ENCODE measurements at places on chromosomes 2 and 18. TPM values are rescaled to one million over a fixed set of nuclear protein-coding genes. Genes with fewer than 3 reads are reported as not detected.

GRCh38 chr2:26144953-26145680, 27.8 kb upstream of the GAREM2 start:
- peak; percentile 63 for DNase-seq

DNA sequence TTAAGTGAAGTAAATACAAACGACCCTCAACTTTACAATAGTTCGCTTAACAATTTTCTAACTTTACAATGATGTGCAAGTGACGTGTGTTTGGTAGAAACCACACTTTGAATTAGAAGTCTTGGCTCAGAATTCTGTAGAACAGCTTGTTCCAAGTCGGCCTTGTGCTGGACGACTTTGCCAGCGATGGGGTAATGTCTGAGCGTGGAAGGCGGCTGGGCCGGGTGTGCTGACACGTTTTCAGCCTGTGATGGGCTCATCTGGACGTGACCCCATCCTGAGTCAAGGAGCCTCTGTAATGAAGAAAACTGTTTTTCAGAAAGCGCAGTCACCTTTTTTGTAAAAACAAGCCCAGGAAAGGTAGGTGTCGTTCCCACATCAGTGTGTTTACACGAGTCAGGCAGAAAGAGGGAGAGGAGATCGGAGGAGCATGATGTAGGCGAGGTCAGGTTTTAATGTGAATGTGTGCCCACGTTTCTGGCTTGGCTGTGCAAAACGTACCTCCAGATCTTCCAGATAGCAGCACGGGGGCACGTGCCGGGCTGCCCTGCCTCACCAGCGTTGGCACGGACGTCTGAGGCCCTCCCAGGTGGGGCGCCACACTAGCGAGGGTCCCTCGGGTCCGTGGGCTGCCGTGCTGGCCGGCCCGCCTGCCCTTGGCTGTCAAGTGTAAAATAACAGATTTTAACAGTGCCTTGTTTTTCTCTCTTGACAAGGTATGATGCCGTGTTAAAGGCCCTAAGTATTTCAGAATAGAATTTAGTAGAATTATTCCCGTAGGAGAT, 54.6 kb downstream of the CTDP1 start:
- peak; percentile 56 for DNase-seq

- DNase-seq: no peak
Observed at GRCh38 chr2:120109186-120110061, 96.5 kb downstream of the EPB41L5 start.

Gene GREB1L
- total RNA-seq: 7.2 TPM

Gene RTP5
- total RNA-seq: not detected

Gene PROM2
- total RNA-seq: 0.35 TPM

Gene AGXT
- total RNA-seq: 0.12 TPM

Gene SLC9A4
- not detected for total RNA-seq

- no peak for DNase-seq
Observed at GRCh38 chr2:238855299-238855698, 7.4 kb downstream of the TWIST2 start.

DNA sequence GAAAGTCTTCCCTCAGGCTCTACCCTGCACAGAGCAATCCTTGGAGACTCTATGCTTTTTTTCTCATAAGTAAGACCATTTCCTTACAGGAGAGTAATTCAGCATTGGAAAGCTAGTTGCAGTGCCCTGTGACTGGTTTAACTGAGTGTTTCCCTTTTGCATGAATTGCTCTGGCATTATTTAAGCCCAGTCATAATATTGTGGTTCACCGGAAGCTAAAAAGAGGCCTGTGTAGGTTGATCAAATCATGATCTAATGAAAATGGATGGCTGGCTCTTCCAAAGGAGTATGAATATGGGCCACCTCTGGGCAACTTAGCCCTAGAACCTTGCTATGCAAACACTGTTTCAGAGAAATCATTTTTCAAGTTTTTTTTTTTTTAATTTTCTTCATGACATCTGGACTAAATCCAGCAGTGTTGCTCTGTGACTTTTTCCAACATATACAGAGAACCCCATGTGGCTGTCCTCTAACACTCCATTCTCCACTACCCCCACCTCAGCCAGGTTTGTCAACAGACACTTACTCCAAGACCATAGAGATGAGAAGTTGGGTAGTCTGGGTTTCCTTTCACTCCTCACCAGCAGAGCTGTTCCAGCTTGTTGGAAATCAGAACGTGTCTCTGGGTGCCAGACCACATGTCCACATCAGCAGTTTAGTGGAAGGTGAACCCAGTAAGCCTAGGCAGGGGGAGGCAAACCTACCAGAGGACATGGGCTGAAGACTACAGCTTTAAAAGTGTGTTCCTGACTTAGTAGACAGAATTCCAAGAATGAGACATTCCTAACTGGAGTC, 175.2 kb upstream of the SLC14A2 start:
- DNase-seq: no peak

DNA sequence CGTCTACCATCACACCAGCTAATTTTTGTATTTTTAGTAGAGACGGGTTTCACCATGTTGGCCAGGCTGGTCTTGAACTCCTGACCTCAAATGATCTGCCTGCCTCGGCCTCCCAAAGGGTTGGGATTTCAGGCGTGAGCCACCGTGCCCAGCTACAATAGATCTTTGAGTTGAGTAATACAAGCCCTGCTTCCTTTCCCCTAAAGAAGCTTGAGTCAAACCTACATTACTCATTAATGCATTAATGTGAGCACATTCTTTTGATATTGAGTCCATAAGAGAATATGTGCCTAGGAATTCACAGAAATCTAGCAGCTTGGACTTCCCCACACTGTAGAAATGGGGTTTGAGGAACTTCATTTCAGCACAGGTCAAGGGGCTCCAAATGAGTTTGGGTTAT, 39.6 kb downstream of the PSMG2 start:
- DNase-seq: no peak

Gene PAX3
- total RNA-seq: not detected

Gene SERPINB2
- not detected for total RNA-seq

Gene SIX3
- not detected for total RNA-seq

Gene SLC66A2
- 28.9 TPM for total RNA-seq

Gene CIB4
- total RNA-seq: not detected

- no peak for DNase-seq
Observed at GRCh38 chr2:96267159-96267971, 1.3 kb downstream of the CIAO1 start.

DNA sequence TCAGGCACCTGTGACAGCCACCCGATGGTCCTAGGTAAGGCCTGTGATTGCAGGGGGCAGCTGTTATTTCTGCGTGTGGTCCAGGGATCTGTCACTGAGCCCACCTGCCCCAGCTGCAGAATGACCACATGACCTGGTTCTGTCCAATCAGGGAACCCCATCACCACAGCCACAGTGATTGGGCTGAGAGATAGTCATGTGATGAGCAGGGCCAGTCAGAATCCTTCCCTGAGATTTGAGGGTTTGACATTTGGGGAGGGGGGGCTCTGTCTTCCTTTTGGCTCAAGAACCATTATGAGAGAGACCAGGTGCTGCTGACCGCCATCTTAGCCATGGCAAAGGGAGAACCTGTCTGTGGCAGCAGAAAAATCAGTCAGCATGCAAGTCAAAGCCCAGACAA, 147.2 kb downstream of the SMAD7 start:
- no peak for DNase-seq

Gene EFHD1
- 21.7 TPM for total RNA-seq

Gene RAB17
- total RNA-seq: 3.2 TPM

GRCh38 chr18:24227977-24228666, 89.3 kb downstream of the CABYR start:
- no peak for DNase-seq

Gene SKOR2
- total RNA-seq: not detected

DNA sequence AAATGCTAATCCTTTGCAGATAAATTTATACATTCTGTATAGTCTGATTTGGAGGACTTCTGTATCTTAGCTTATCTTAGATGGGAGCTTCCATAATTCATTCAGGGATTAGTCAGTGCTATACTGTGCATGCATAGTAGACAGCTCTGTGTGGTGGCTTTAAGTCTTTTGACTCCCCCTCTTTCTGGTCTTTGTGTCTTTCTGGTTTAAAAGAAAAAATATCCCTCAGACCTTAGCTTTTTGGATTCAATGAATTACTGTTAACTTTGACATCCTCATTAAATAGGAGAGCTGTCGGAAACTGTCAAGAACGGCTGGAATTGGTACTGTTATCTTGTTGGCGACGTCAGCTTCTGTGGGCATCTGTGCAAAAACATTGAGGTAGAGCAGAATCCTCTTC, 130.4 kb downstream of the SPTBN1 start:
- no peak for DNase-seq

DNA sequence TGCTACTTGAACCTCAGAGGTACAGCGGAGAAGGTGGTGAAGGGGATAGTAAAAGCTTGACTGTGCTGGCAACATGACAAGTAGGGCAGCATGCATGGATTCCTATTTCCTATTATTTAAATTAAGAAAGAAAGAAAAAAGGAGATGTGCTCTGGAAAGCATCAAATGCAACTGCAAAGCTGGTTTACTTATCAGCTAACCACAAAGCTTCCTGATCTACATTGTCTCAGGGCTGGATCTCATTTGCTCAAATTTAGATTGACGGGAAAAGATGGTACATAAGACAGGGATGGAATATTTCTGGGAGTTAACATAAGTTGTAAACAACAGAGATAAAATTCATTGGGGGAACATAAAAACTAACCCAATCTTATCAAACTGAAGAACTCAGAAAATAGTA, 178.0 kb downstream of the RIT2 start:
- no peak for DNase-seq

DNA sequence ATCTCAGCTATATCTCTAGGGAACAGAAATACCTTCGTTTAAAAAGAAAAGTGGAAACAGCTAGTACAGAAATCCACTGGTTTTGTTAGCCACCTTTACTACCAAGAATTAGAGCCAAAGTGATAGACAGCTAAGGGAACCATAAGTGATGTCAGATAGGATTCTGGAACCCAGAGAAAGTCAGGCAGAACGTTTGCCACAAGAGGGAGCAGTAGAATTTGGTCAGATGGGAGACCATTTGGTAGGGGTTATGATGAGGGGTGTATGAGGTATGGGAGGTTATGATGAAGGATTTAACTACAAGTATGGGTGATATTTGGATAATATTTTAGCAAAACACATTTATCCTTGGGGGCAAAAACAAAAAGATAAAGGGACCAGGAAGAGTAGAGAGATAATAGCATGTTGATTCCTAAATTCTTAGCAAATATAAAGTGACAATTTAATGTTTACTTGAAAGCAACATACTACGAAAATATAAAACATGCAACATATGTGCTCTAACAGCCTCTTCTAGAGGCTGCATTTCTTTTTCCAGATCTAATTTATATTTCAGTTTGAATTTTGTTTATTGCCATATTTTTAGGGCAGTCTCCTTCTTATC, 3.3 kb downstream of the SLC8A1 start:
- DNase-seq: no peak

- no peak for DNase-seq
Observed at GRCh38 chr2:141515931-141516330, 614.9 kb downstream of the LRP1B start.

GRCh38 chr2:201127570-201127969, 11.6 kb downstream of the CFLAR start:
- peak; percentile 38 for DNase-seq

DNA sequence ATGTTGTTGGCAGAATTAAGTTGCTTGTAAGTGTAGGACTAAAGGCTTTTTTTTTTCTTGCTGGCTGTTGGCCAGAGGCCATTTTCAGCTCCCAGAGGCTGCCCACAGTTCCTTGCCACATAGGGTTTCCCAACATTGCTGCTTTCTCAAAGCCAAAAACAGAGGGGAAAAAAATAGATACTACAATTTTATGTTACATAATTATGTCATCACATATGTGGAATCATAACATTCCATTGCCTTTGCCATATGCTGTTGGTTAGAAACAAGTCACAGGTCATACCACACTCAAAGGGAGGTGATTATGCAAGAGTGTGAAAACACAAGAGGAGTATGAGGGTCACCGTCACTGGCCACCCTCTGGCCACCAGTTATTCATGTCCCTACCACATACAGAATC, 154.5 kb downstream of the RTN4 start:
- no peak for DNase-seq

- DNase-seq: no peak
Observed at GRCh38 chr2:179749210-179749609, 112.2 kb downstream of the ZNF385B start.

Gene FTCDNL1
- total RNA-seq: 2.0 TPM

GRCh38 chr2:210752532-210752931, 196.1 kb downstream of the CPS1 start:
- DNase-seq: no peak

Gene KLHL29
- 0.69 TPM for total RNA-seq

DNA sequence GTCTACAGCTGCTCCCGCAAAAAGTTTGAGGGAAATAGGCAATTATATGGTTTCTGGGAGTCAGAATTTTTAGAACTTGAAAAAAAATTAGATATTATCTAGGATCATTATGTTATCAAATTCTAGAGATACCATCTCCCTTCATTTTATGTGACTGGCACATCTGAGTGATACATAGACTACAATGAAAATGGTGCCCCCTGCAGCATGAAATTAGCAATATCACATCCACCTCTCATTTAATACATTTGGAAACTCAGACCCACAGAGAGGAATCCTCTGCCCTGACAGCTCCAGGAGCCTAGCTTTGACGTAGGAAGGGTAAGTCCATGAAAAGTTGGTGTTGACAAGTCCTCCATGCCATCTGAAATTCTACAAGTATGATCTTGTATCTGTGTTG, 381.6 kb downstream of the SUCLG1 start:
- DNase-seq: no peak

Gene KCNG2
- total RNA-seq: not detected

- no peak for DNase-seq
Observed at GRCh38 chr2:174624895-174625430, 27.4 kb upstream of the WIPF1 start.

Gene FSHR
- total RNA-seq: 0.20 TPM

DNA sequence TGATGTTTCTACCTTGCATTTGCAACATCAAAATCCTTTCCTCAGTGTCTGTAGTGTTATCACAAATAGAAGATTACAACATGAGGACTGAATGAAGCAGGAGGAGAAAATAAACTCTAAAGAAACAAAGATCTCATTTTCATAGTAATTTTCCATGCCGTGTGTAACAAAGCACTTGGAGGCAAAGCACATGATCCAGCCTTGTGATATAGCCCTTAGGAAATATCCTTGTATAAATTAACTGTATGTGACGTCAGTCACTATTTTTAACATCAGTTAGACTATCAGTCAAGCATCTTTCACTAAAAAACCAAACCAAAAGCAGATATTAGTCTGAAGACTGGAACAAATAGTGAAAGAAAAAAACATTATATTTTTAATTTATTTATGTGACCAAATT, 492.1 kb upstream of the CNTNAP5 start:
- no peak for DNase-seq

GRCh38 chr2:127657232-127657595, 11.3 kb downstream of the GPR17 start:
- peak; percentile 35 for DNase-seq

DNA sequence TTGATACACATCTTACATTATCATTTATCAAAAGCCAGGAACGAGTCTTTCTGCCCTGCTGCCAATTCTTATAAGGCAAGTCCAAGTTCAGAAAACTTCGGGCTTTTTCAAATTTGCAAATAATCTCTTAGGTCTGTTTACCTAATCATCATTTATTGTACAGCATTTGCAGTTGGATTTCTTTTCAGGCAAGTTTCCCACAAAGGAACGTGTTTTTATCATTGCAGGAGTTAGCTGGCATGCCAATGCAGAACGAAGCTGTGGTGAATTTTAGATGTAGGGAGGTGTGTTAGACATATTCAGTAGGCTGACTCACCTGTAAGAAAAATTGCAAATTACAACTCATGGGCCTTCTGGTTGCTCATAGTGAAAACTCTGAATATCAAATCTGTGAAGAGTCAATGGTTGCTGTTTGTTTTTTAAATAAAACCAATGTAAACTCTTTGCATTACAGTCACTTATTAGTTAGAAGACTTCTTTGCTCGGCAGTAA, 209.6 kb downstream of the SRBD1 start:
- DNase-seq: no peak

Gene GALNT1
- total RNA-seq: 47.0 TPM

Measured in left ventricle myocardium superior (tissue), 1 donor.